ENCODE measurements at places on chromosomes 12 and 14. TPM values are rescaled to one million over a fixed set of nuclear protein-coding genes. Genes with fewer than 3 reads are reported as not detected.

- no peak for ATAC-seq
Observed at GRCh38 chr14:94752591-94753436, 17.1 kb downstream of the GSC start.

DNA sequence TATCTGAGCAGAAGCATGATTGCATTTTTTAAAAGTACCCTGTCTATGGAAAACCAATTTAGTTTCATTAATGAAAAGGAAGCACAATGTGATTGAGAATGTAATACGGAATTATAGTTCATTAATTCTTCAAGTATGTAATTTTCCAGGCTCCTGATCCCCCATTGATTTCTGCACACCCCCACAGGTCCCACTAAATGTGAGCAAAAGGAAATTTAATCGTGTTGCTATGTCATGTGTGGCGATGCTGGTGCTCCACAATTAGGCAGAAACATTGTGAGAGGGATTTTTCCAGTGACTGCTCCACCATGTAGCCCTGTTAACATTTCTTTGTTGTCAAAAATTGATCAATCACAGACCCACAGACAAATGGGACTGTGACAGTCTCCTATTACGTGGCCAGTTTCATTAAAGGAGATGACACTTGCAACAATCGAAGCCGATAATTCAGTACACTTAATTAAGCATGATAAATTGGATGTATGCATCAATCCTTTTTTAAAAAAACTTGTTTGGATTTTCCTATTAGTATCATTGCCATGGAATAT lies 306.0 kb downstream of the NELL2 start:
- ATAC-seq, result no peak

DNA sequence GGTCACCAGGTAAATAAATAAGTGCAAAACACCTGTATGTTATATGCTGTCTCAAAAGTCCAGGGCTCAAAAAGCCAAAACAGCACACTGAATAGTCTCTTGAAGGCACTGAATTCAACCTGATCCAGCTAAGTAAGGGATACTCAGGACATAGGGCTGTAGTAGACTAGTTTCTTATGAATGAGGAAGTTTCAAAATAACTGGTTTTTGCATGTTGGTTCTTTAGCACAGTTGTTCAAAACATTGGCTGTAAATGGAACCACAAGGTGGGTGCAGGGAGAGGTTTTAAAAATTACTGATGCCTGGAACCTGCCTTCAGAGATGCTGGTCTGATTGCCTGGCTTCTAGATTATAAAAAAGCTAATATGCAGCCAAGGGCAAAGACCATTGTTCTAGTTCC lies 34.1 kb downstream of the NDUFA12 start:
- no peak for ATAC-seq

DNA sequence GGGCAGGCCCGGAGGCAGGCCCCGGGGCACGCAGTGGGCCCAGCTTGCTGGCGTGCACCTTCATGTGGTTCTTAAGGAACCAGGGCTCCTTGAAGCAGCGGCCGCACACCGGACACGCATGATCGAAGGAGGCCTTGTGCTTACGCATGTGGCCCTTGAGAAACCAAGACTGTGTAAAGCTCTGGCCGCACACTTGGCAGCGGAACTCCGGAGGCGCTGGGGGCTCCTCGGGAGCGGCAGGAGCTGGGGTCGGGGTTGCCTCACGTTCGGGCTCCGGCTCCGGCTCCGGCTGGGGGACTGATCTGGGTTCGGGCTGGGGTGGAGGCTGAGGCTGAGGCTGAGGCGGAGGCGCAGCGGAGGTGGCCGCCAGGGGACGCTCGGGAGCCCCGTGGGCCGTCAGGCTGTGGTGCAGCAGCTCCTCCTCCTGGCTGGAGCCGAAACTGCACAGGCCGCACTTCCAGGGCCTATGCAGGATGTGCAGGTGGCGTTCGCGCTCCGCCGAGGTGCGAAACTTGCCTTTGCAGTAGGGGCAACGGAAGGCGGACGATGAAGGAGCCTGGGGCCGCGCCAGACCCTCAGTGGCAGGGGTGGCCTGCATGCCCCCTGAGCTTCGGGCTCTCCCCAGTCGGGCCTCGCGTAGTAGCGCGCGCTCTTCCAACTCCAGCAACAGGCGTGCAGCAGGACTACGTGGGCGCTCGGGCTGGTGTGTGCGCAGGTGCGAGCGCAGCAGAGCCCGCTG lies 6.0 kb downstream of the ZNF219 start:
- peak; percentile 84 for ATAC-seq

MDGA2 gene
- total RNA-seq, result not detected

NOVA1 gene
- 14.4 TPM for total RNA-seq
